ENCODE measurements at places on chromosomes 16 and 17.

- no peak for DNase-seq
These were observed 4.4 kb upstream of the SLC47A2 start for GRCh38 chr17:19720631-19721426.

DNA sequence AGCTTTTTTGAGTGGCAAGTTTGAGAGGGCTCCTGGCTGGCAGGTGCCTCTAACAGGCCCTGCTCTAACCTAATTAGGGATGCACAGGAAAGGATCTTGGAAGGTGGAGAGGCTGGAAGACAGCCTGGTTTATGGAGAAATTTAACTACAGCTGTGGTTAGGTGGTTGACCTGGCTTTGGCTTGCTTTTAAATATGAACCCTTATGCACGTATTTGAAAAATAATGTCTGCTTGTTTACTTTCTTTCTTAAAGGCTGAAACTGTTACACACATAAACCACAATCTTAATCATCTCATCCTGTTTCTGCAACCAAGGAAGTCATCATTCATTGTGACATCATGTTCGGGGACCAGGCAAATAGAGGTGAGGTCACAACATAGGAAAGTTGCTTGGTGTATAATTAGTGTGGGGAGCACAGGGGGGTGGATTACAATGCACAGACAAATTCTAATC is 23.1 kb upstream of the DHRS13 start:
- DNase-seq: no peak

DNA sequence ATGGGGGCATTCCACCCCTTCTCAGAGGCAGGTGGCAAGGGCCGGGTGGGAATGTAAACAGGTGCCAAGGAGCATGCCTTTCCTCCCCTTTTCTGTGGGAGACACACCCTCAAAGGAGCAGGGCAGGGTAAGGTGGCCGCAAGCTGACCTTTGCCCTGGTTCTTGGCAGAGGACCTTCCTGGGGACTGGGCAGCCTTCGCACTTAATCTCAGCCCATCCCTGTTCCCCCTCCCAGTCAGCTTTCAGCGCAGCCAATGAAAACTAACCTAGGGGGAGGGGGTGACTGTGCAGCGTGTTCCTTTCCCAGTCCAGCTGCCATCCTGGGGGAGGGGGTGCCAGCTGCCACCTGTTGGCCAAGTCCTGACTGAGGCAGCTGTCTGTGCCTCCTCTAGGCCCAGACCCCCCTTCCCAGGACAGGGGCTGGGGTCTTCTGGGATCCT is 2.8 kb downstream of the TRAF4 start:
- DNase-seq: peak; percentile 22

GRCh38 chr16:58464916-58465731 is 34.8 kb upstream of the NDRG4 start:
- no peak for DNase-seq

- no peak for DNase-seq
These were observed 655 bp upstream of the MTHFSD start for GRCh38 chr16:86555704-86556075.

DNA sequence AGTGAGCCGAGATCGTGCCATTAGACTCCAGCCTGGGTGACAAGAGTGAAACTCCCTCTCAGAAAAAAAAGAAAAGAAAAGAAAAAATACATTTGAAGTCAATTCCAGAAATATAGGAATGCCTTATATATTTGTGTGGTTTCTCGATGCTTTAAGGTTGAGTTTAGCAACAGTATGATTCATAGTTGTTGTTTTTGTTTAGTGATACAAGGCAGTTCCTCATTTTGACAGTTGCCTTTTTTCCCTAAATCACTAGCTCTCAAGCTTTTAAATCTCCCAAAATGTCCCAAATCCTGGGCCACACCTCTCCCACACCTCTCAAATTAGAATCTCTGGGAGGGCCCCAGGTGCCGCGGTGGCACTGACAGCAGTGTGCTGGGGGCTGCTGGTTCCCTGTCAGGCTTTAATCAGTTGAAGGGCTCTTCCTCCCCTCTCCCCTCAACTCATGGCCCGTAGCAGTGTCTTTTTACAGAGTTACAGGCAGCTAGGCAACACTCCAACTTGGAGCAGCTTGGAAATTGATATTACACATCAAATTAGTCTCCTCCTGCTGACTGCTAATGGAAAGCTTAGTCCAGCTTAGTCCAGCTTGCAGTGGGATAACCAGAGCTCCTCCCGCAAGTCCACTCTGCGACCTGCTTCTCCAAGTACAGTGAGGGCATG is 58.4 kb downstream of the EPN2 start:
- DNase-seq: no peak

DNA sequence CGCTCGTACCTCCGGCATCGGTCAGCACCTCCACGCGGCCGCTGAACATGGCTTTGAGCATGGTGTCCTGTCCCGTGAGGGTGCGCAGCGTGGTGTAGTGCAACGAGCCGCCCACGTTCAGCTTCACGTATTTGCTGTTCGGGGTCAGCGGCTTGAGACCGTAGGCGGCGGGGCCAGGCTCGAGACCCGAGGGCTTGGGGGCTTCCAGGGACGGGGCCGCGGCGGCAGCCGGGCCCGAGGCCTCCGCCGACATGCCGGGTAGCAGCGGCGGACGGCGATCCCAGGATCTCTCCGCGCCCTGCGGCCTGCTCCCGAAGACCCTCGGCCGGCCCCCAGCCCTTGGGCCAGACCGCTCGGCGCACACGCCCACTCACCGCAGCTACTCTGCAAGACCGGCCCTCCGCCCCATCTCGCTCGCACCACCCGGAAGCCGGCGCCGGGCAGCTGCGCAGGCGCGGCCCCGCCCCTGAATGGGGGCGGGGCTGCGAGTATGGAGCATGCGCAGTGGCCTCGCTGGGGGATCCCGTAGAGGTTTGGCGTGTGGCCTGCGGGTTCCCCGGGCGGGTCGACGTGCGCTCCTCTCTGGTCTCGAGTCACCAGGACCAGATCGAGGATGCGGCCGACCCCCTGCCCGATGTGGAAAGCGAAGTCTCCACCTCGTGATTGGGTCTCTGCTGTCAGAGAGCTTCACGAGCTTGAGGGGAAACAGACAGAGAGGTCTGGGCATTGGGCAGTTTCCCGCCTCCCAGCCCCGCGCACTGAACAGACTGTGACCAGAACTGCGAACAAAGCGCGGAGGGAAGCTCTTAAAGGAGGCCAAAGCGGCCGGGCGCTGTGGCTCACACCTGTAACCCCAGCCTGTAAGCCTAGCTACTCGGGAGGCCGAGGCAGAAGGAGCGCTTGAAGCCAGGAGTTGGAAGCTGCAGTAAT is at the start of gene KCTD13:
KCTD13 (minus strand) TSS at position 446 of the 930 bp plus-strand sequence; CDS start at position 253, 193 bp downstream.
- peak; percentile 68 for DNase-seq

DNA sequence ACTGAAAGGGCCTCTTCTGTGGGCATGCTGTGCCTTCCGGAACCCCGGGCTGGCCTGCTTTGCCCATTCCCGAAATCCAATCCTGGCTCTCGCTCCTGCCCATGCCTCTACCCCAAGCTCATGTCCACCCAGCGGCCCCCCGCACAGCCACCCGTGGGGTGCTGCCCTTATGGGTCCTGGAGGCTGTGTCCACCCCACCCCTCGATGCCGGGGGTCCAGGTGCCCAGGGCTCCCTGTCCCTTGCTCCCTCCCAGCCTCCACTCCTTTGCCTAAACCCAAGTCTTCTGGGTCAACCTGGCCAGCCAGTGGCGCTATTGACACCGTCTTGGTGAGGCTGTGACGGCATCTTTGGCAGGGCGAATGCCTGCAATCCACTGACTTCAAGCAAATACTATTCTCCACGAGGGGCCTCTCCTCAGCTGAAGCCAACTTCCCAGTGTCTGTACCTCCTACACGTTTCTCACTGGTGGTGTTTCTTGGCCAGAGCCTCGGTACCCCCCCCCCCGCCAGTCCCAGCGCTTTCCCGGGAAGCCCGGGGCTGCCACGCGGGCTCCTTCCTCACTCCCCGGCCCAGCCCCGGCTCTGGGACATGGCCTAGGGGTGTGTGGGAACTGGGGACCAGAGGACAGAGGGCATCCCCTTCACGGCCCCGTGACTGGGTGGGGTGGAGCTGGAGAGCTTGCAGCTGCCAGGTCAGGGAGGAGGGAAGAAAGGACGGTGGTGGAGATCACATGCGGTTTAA is 12.2 kb upstream of the DUS1L start:
- DNase-seq: no peak

- no peak for DNase-seq
These were observed 297.5 kb upstream of the FOXF1 start for GRCh38 chr16:86212706-86213436.

GRCh38 chr16:55900616-55901393 is 25.6 kb upstream of the CES5A start:
- DNase-seq: no peak

DNA sequence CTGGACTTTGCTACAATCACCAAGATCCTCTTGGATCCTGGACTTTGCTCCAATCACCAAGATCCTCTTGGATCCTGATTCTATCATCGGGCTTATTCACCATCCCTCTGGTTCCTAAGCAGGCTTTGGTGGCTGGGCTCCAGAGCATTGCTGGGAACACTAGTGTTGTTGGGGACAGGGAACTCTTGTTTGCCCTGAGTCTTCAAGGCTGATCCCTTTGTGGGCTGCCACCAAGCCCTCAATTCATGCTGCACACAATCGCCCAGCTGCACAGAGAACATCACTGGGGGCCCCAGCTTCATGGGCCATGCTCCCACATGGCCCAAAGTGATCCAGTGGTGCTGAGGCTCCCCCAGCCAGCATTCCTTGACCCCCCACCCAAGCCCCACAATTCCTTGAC is 88.3 kb downstream of the TMEM132E start:
- no peak for DNase-seq

DNA sequence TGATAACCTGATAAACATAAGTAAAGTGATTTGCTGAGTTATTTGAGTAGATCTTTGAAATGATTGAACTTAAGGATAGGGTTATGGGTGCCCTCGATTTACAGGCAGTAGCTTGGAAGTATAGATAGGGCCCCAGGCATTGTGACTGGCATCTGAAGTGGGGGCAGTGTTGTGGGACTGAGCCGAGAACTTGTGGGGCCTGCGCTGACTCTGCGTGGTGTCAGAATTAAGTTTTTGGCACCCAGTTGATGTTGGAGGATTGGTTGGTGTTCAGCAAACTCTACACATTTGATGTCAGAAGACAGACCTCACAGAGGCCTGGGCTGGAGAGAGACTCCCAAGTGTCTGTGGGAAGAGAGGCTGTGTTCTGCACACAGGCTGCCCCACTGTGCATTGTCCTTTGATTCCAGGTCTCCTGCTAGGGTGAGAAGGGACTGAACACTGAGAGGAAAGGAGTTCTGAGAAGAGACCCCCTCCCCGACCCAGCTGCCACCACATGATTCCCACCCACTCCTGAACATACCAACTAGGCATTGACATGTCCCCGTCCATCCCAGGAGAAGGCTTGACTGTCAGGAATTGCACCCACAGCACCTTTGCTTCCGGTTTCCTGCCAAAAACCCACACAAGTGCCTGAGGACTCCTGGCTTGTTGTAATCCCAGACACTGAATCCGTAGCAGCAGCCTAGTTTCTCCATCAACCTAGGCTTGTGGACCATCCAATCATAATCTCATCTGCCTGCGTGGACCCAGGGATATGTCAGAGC is 4.5 kb downstream of the ZNF267 start:
- no peak for DNase-seq

DNA sequence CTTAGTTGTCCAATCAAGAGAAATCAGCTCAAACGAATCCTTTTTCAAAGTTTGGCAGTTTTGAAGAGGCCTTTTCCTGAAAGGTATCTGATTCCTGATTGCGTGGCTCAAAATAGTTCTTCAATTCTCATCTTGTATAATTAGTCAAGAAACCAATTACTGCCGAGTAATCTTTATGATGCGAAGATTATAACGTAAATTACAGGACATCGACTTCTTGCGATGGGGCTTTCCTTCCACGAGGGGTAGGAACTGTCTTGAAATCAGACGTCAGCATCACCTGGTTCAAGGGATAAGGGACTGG is 644 bp upstream of the ARL2BP start:
- DNase-seq: no peak

GRCh38 chr16:8936421-8936820 is 27.3 kb downstream of the USP7 start:
- DNase-seq: no peak

DNA sequence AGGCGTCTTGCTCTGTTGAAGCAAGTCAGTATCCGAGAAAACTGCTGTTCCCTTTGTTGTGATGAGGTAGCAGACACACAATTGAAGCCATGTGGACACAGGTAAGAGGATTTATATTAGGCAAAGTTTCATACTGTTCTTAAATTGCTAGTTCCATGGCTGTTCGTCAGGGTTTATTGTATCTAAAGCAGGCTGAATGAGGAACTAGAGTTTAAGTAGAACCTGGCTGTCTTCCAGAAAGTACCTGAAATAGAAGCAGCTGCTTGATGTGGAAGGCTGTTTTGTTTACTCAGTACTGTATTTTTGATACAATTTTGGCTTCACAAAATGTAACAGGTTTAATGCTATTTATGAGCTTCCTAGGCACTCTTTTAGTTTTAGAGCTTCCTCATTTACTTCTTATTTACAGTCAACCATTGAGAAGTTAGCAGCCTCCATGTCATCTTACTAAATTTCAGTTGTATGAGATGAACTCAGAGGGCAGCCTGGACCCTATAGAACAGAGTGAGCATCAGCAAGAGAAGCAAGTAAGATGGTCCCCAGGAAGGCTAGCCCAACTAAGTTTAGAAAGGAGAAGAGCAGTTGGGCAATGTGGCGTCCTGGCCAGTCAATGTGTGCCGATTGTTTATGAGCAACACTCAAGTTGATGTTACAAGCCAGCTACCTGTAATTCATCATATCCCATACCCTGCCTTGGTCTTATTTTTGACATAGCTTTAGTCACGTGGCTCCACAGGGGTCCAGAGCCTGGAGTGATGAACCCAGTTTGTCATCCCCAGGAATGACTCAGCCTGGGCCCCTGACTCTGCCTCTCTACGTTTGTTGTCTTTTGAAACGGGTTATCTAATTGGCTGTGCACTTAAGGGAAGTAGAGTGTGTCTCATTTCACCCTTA is 9.7 kb upstream of the ARL2BP start:
- no peak for DNase-seq

DNA sequence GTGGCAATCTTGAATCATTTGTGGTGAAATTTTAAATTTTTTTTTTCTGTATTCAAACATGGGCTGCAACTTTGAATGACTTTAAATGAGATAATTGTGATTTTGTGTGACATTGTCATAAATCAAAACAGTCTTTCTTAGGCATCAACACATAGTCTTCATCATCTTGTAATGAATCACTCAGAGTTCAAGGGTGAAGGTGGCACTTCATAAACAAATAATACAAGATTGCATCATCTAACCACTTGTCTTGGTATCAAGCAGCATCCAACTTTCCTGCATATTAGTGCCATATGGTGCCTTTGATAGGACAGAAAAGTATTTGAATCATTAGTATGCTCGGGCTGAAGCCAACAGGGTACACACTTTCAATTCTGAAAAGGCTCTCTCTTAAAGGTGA is 392.4 kb upstream of the GOT2 start:
- no peak for DNase-seq

GRCh38 chr16:66093191-66093590 is 273.3 kb upstream of the CDH5 start:
- DNase-seq: no peak

All from NCI-H526 treated with DMSO at 0.1 percent for 48 hours (cell line).